ENCODE measurements at places on chromosomes 4 and X. TPM values are rescaled to one million over a fixed set of nuclear protein-coding genes. Genes with fewer than 3 reads are reported as not detected.

The GSPT2 gene
- total RNA-seq = 11.9 TPM

The CXCL11 gene
- not detected for total RNA-seq

The ZCCHC12 gene
- not detected for total RNA-seq

The H2BW2 gene
- not detected for total RNA-seq

The TMEM150C gene
- not detected for total RNA-seq

The CSN1S1 gene
- not detected for total RNA-seq

The LRCH2 gene
- not detected for total RNA-seq

The STATH gene
- total RNA-seq = not detected

The HTATSF1 gene
- 93.6 TPM for total RNA-seq

The PTTG2 gene
- 1.8 TPM for total RNA-seq

The POLN gene
- total RNA-seq = 2.4 TPM

The GAGE12H gene
- not detected for total RNA-seq

The GABRG1 gene
- not detected for total RNA-seq

The ETDA gene
- total RNA-seq = not detected

The XG gene
- total RNA-seq = not detected

The STPG2 gene
- not detected for total RNA-seq

The BTK gene
- total RNA-seq = not detected

The GPR119 gene
- total RNA-seq = not detected

The CABS1 gene
- not detected for total RNA-seq

The AMTN gene
- not detected for total RNA-seq

The HAND2 gene
- total RNA-seq = not detected

The GLOD5 gene
- total RNA-seq = not detected

The ARMCX1 gene
- 0.18 TPM for total RNA-seq

The EPHA5 gene
- total RNA-seq = not detected

The LRIT3 gene
- 0.16 TPM for total RNA-seq

The EPGN gene
- not detected for total RNA-seq

The CFAP99 gene
- not detected for total RNA-seq

The GPC4 gene
- total RNA-seq = not detected

The RASSF6 gene
- total RNA-seq = not detected

The SMIM10L2A gene
- 0.58 TPM for total RNA-seq

Measured in activated CD8-positive, alpha-beta T cell treated with anti-CD3 and anti-CD28 coated beads, Interleukin-2, amount 10 ng/mL, durations not matched to agents 7 days and 5 days (primary cell).